ENCODE measurements at places on chromosomes 6 and 20.

- no peak for DNase-seq
Measured at GRCh38 chr20:47921408-47921807, 136.1 kb upstream of the SULF2 start.

DNA sequence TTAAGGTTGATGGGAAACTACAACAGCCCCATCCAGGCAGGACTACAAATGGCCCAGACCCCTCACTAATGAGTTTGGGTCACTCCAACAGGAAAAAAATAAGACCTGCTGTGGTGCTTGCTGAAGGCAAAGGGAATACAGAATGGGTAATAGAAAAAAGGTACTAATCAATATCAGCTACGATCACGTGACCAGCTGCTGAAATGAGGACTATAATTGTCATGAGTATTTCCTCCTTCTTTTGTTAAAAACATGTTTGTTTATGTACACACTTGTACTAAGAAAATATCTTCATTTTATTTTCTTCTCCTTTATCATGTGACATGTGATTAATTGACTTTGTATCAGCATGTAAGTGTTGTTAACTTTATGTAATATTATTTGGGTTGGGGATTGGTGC is 199.9 kb downstream of the GJA1 start:
- DNase-seq = no peak

DNA sequence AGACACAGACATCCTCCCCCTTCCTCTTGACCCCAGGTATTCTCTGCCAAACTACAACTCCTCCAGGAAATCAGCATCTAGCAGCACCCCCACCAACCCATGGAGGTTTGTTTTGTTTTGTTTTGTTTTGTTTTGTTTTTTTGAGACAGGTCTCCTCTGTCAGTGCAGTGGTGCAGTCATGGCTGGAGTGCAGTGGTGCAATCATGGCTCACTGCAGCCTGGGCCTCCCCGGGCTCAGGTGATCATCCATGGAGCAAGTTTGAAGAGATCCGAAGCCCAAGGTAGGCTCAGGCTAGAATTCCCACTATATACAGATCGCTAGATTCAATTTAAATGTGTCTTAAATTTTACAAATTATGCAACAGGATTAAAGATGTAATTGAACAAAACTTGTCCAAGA is 518.2 kb upstream of the ARID1B start:
- DNase-seq = no peak

- no peak for DNase-seq
Measured at GRCh38 chr6:155389130-155389529, 66.5 kb downstream of the NOX3 start.

DNA sequence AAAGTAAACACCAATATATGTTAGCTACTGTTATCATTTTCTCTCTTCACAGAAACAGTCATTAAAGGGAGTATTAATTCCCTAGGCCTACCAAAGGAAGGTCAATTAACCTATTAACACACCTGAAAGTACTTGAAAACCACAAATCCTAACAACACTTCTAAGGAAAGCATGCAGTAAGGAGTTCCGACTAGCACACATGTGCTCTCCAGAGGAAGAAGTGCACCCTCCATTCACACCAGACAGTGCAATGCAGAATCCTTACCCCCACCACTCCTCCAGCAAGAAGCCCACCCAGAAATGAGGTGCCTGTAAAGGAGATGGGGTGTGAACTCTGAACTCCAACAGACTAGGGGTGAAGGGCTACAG is 58.7 kb downstream of the EPB41L2 start:
- DNase-seq = no peak

DNA sequence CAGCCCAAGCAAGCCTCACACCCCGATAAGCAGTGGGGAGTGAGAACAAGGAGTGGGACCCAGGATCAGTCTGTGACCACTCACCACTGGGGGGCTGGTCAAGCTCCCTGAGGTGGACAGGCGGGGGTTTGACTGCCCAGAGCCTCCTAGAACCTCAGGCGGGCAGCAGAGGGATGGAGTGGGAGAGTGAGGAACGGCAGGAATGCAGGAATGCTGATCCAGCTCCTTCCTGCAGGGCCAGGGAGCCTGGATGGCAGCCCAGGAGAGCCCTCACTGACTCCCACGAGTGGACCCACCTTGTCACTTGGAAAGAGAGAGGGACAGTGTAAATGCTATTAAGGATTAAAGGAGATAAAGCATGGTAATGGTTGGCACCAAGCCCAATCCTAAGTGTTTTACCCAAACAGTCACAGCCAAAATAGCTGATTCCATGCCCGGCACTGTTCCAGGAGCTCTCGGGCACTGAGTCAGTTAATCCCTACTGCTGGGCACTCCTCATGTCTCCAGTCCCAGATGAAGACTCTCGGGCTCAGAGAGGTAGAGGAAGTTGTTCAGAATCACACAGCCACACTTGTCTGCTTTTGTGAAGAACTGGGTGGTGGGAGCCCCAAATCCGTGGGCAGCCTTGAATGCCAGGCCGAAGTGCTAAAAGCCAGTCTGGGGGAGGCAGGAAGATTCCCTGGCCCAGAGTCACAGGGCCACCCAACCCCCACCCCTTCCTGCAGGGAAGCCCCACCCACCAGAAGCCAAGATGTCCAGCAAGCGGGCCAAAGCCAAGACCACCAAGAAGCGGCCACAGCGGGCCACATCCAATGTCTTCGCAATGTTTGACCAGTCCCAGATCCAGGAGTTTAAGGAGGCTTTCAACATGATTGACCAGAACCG is 3.1 kb downstream of the MYL9 start:
- DNase-seq = peak; percentile 22

DNA sequence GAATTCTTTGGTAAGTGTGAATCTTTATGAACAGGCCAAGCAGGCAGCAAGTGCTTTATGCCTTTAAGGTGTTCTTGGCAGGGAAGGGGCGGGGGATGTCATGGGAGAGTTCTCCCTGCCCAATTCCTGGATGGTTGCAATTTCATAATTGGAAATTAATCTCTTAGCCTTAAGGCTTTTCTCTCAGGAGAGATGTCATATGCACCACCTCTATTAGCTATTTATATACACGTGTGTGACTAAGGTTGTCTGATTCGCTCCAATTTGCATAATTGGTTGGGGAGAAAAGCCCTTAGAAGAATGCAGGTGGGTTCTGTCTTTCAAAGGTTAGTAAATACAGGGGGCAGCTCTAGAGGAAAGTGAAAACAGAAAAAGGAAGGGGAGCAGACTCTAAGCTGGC is 5.2 kb upstream of the ENPP5 start:
- DNase-seq = no peak

DNA sequence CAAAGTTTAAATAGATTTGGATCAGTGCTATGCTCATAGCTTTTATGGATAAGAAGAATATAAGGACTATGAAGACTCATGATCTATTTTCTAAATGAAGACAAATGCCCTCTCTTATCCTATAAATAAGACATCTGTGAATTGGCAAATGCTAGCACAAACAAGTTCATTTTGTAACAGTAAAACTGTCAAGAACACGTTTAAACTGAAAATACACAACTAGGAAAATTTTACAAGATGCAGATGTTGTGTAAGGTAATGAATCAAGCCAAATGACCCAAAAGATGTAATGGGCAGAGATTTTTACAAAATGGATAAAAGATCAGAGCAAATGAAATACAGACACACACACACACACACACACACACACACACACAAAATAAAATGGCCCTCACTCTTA is 180.5 kb downstream of the MOXD1 start:
- no peak for DNase-seq

- no peak for DNase-seq
Measured at GRCh38 chr20:63233061-63233344, 2.7 kb upstream of the BIRC7 start.

GRCh38 chr20:59258221-59258621 is 42.2 kb upstream of the EDN3 start:
- DNase-seq = no peak

GRCh38 chr6:131694832-131695426 is 6.3 kb downstream of the OR2A4 start:
- no peak for DNase-seq

DNA sequence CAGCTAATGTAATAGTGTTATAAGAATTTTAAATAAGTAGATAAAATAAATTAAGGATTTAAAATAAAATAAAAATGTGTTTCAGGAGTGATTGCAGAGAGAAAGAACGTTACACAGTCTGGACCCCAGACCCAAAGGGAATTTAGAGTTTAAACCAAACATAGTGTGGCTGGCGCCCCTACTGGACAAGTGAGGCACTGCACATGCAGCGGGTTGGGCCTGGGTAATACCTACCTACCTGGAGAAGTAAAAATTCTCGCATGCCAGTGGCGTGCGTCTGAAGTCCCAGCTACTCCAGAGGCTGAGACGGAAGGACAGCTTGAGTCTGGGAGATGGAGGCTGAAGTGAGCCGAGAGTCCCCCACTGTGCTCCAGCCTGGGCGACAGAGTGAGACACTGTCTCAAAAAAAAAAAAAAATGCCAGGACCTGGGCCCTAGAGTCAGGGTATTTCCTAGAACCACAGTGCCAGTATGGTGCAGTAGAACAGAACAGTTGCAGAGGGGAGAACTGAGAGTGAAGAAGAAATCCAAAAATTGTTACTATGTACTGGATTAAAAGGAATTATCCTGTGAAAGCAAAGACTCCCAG is 71.4 kb upstream of the TCF21 start:
- no peak for DNase-seq

DNA sequence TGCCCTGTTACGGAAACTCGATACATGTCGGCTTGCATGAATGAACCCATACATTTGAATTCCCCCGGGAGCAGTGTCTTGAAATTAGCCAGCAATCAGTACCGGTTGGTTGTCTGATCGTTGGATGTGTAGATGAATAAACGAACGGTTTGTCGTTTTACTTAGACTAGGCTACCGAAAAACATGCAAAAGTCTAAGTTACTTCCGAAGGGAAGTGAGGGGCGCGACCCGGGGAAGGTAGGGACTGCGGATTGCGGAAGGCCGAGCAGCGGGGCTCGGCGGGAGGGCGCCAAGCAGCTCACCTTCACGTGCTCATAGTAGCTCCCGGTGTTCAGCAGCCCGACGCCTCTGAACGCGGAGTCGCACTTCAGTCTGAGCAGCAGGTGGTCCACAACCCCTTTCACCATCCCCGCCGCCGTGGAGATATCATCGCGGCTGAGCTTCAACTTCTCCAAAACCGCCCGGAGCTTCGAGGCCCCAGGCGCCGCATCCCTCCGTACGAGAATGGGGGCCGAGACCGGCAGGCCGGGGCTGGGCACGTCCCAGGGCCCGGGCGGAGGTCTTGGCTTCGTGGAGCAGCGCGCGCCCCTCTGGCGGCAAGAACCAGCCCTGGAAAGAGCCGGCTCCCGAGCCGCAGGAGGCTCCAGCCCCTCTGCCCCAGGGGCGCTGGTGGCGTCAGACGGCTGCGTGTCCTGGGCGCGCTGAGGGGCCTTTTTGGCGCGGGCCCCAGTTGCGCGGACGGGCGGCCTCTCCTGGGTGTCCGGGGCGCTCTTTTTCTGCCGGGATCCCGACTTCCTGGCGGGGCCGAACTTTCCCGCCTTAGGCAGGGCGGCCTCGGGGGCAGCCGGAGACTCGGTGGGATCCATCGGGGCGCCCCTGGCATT is 632 bp downstream of the CGAS start:
- peak; percentile 53 for DNase-seq

DNA sequence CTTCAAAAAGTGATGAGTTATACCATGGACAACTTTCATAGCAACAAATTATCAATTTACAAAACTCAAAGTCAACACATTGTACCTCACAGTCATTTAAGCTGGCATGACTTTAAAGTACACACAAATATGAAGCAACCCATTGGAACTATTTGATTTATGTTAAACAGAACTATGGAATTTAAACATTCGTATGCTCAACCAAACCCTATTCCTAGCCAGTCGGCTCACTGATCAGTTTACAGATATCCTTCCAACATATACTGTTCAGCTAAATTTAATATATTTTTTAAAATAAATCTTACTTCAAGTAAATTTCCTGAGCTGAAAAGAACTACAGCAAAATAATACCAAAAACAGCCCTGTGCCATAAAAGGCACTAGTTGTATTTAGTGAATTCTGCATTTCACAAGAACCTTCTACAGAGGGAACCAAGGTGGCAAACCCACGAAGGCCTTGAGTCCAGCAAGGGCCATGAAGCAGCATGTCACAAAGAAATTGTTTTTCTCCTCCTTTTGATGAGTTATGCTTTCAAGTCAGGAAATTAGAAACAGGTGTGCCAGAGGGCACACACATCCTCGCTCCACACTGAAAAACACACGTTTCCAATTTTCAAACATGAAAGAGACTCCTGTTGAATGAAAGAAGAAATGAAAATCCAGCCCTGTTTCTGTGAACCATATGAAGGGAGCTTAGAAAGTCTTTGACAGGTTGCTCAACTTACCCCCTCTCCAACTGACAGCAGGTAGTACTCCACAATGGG is 122.8 kb downstream of the TASP1 start:
- no peak for DNase-seq

GRCh38 chr6:126786262-126786661 is 332.2 kb upstream of the RSPO3 start:
- no peak for DNase-seq

DNA sequence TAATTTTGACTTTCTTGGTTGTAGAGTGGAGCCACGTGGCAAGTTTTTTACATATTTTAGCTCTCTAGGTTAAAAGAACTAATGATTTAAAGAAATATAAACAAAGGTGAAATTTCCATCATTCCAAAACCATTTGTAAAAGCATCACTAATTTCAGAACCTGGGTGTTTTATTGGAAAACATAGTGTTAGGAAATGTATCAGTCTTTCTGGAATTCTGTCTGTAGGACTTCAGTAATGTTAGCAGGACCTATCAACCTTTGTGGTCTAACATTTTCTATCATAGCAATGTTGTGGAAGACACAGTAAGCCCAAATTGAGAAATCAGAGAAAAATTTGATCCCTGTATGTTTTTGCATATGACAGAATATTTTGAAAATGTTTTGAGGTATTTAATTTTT is 28.3 kb downstream of the L3MBTL3 start:
- no peak for DNase-seq

DNA sequence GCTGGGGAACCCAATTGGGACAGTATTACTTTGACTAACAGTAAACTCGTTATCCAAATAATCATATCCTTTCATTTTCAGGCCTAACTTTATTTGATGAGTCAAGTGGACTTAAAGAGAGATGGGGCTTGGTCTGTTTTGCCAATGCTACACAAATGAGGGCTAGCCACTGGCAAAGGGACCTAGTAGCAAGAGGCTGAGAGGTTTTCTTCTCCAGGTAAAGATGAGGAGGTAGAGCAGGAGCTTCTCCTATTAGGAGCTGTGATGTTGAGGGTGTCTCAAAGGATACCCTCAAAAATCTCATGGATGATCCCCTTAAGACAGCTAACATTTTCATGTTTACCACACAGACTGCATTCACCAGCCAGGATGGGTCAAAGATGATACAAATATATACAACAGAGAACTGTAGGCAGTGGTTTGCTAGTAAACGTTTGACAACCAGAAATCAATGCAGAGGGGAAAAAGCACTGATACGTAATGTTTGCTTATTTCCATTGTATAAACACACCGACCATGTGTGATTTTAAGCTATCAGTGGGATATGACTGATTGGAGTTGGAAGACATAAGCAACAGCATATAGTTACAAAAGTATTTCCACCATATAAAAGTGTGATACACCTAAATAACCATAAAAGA is 153.3 kb downstream of the IBTK start:
- DNase-seq = no peak

Data from DMS79 (cell line).